Right atrium auricular region (tissue), 2 donors: ENCODE measurements at places on chromosomes 2 and 18. TPM values are rescaled to one million over a fixed set of nuclear protein-coding genes. Genes with fewer than 3 reads are reported as not detected.

The KIAA2012 gene
- not detected for total RNA-seq

The TXNDC9 gene
- 28.9 TPM for total RNA-seq

The CCDC121 gene
- total RNA-seq = 3.6 TPM

The CHRNA1 gene
- not detected for total RNA-seq

The TCF23 gene
- total RNA-seq = not detected

The MEMO1 gene
- 26.1 TPM for total RNA-seq

The TACR1 gene
- total RNA-seq = 0.16 TPM

The VWA3B gene
- not detected for total RNA-seq

The MEIS1 gene
- 13.6 TPM for total RNA-seq

The ZBTB7C gene
- total RNA-seq = 1.8 TPM

The TEX44 gene
- not detected for total RNA-seq

The SPAG16 gene
- total RNA-seq = 18.3 TPM

The RTP5 gene
- not detected for total RNA-seq

The LINC00305 gene
- not detected for total RNA-seq

The IL36G gene
- total RNA-seq = not detected

The KCNIP3 gene
- total RNA-seq = 5.9 TPM

The NYAP2 gene
- total RNA-seq = not detected

The MALT1 gene
- total RNA-seq = 9.9 TPM

The FSIP2 gene
- 0.22 TPM for total RNA-seq

The ST3GAL5 gene
- 5.5 TPM for total RNA-seq

The SALL3 gene
- 1.5 TPM for total RNA-seq

The PSMA8 gene
- total RNA-seq = not detected

The MSTN gene
- 0.12 TPM for total RNA-seq

The KCNE4 gene
- total RNA-seq = 4.0 TPM

The FBXO48 gene
- total RNA-seq = 0.33 TPM

The APLF gene
- 4.2 TPM for total RNA-seq

The NOSTRIN gene
- 34.3 TPM for total RNA-seq

The ACTR3 gene
- 70.5 TPM for total RNA-seq

The LYPD6B gene
- 0.28 TPM for total RNA-seq

The TUBB8B gene
- not detected for total RNA-seq

The RDH14 gene
- total RNA-seq = 45.0 TPM

The FARSB gene
- total RNA-seq = 13.7 TPM

The FIGN gene
- total RNA-seq = 9.8 TPM

The CYS1 gene
- total RNA-seq = 5.9 TPM

The RAB6C gene
- total RNA-seq = not detected

The MLPH gene
- 108 TPM for total RNA-seq
